ENCODE measurements at places on chromosomes 1 and 21.
A peak's percentile ranks its signal among the peaks of the same experiment; 100 is the strongest.

DNA sequence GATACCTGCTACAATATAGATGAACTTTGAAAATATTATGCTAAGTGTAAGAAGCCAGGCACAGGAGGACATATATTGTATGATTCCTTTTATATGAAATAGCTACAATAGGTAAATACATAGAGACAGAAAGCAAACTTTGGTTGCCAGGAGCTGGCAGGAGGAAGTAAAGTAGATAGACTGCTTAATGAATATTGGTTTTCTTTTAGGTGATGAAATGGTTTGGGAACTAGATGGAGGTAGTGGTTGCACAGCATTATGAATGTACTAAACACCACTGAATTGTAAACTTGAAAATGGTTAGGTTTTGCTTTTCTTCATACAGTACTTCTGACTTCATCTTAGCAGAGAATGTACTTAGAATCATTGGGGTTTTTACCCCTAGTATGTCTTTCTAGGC lies 21.5 kb downstream of the ABCB10 start:
- no peak for DNase-seq

DNA sequence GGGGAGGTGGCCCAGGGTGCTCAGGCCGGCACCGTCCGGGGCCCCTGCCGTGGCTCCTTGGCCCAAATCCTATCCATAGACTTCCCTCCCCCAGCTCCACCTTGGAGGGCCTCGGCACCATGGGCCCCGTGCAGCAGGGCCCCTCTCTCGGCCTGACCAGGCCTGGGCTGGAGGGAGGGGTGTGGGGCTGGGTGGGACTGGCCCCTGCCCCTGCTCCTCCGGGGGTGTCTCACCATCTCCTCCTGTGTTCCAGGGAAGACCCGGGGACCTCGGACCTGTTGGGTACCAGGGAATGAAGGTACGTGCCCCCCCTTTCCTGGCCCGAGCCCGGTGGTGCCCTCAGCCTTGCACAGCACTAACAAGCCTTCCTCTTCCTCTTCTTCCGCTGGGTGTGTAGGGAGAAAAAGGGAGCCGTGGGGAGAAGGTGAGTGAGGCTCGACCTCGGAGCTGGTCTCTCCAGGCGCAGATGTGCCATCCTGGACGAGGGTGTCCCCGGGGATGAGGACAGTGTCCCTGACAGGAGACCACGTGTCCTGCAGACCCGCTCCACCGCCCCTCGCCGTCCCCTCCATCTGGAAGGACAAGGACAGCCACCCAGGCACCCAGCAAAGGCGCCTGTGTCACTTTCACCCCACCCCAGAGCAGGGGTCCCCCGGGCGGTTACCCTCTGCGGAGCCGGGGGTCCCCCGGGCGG lies 7.9 kb downstream of the COL6A1 start:
- DNase-seq, result peak; percentile 2

GRCh38 chr1:43442756-43443155 lies 11.0 kb downstream of the HYI start:
- DNase-seq, result no peak

DNA sequence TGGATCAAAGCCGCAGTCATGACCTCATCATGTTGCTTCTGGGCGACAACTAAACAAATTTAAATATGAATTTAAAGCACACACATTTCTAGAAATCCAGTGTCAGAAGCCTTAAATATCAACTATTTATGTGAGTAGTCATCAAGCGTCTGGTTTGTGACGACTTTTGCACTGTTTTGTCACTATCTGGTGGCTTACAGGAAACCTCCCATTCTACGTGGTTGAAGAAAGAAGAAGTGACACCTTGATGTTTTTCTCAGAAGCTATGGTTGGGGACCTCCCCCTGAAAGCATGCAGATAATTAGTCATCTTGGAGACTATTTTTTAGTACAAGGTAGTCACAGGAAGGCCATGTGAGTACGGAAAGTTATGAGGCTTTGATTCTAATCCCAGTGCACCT lies 58.5 kb downstream of the TENT5C start:
- DNase-seq, result no peak

GRCh38 chr1:207402744-207403143 lies 51.4 kb upstream of the CR2 start:
- no peak for DNase-seq

GRCh38 chr21:37043818-37044217 lies 29.1 kb downstream of the PIGP start:
- DNase-seq, result no peak

GRCh38 chr1:80799457-80799856 lies 1001.3 kb upstream of the ADGRL2 start:
- peak; percentile 6 for DNase-seq

DNA sequence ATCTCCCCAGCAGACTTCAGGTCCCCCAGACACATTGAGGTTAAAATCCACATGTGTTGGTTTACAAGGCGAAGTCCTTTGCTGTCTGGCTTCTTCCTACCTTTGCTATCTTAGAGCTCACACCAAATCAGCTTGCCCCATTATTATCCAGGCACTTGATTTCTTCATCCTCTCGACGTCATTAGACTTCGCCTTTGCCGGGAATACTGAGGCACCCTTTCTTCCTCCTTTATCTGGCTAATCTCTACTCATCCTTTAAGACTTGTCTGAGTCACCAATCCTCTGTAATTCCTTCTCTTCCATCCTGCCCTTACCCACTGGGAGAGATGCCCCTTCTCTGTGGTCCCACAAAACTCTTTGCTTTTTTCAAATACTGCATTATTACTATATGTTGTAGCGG lies 9.2 kb upstream of the XCL2 start:
- DNase-seq, result no peak

GRCh38 chr1:29322861-29323585 lies 86.7 kb downstream of the PTPRU start:
- no peak for DNase-seq

DNA sequence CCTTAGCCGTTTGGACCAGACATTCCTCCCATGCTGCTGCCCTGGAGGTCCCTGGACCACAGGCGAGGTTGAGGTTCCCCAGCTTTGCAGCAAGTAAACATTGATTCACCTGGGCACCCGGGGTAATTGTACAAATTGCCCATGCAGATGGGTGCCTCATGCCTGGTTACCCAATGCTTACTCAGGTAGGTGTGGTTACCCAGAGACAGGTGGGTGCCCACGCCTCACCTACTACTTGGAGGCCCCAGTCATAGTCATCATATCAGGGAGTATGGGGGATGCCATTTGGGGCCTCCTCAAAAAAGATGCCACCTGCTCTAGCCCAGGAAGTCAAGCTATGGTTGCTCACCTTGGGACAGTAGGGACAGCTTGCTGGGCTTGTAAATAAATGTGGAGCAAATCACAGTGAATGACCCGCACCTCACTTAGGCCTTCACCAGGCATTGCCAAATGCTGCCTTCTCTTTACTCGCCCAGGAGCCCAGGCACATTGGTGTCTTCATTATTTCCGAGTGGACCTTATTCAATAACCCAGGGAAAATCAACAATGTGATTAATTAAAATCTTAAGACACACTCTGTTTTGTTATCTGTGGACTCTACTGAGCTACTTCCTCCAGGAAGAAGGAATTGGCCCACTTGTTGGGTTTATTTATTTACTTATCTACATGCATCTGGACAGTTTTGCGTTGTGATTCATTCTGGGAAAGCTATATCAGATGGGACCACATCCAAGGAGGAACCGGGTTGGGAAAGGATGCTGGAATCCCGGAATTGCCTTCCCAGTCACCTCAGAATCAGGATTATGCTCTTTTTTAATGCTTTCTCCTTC lies 35.6 kb upstream of the GRHL3 start:
- DNase-seq, result no peak

GRCh38 chr1:25065795-25066238 lies 135.7 kb upstream of the RUNX3 start:
- DNase-seq, result no peak

- DNase-seq, result no peak
These were observed 59.9 kb upstream of the NRIP1 start for GRCh38 chr21:15124731-15125130.

- DNase-seq, result peak; percentile 84
These were observed 35.1 kb downstream of the PTPRF start for GRCh38 chr1:43565600-43566360.

- no peak for DNase-seq
These were observed 69.4 kb upstream of the SOX13 start for GRCh38 chr1:204003536-204003935.

- DNase-seq, result no peak
These were observed 160.3 kb downstream of the TPR start for GRCh38 chr1:186214791-186215190.

DNA sequence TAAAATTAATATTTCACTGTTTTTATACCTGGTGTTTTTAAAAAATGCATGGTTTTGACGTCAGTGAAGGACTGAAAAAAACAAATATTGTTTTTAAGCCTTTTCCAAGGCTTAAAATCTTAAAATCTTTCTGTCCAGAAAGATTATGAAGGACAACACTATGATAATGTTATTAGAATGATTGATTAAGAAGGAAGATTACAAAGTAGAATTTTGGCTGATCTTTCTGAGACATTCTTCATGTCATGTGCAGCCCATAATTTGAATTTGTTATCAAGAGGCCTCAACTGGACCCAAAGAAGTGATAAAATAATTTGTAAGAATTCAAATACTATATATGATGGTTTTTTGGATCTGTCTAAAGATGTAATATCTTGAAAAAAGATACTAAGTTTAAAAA lies 584.4 kb upstream of the CXADR start:
- DNase-seq, result no peak

All from nephron progenitor cell (in vitro differentiated cells).